ENCODE measurements at places on chromosomes 3 and 15. TPM values are rescaled to one million over a fixed set of nuclear protein-coding genes. Genes with fewer than 3 reads are reported as not detected.
A peak's percentile ranks its signal among the peaks of the same experiment; 100 is the strongest.

DNA sequence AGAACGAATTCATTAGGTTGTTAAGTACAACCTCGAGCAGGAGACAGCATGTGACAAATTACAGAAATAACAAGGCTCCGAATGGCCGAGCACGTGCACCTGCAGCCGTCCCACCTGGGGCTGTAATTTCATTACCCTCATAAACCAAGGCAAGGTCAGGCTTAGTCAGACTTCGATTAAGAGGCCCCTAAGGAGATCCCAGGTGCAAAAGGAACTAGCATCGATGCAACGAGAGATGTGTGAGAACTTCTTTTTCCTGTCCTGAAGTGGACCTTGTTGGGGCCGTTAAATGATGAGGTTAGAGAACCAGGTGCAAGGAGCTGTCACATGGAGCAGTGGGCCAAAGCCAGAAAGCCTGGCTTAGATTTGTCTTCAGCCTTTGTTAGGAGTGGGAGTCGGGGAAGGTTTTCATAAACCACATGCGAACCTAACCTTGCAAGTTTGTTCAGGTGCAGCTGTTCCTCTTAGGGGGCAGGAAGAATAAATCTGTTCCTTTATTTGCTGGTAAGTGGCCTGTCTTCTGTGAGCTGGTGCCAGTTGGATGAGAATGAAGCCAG lies 559.9 kb upstream of the MCTP2 start:
- no peak for DNase-seq

- DNase-seq, result no peak
Observed at GRCh38 chr3:171427771-171428320, 32.4 kb downstream of the TNIK start.

DNA sequence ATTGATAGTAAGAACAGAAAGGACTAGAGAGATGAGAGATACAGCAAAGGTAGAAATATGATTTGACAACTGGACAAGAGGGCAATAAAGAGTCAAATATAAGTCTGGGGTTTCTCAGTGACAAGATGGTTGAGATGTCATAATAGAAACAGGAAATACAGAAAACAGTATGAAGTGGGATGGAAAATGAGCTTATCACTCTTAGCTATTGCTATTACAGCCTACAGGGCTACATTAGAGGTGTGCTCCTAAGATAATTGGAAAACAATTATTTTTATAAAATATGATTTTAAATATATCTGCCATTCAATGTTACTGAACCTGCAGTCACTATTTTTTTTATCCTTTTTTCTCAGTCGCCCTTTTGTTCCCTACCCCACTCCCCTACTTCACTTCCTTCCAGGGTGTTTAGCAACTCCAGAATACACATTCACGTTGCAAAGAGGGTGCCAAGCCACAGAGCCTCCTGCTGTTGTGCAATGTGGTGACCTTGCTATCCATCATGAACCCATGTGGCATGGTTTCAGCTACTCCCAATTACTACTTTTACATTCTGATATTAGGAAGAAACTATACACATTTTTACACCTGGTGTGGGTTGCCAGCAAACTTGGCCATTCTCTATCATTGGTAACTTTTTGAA lies 6.0 kb downstream of the NRG4 start:
- no peak for DNase-seq

- DNase-seq, result no peak
Observed at GRCh38 chr3:31252216-31253185, 280.2 kb upstream of the STT3B start.

GRCh38 chr3:50582083-50582482 lies 12.8 kb downstream of the HEMK1 start:
- no peak for DNase-seq

DNA sequence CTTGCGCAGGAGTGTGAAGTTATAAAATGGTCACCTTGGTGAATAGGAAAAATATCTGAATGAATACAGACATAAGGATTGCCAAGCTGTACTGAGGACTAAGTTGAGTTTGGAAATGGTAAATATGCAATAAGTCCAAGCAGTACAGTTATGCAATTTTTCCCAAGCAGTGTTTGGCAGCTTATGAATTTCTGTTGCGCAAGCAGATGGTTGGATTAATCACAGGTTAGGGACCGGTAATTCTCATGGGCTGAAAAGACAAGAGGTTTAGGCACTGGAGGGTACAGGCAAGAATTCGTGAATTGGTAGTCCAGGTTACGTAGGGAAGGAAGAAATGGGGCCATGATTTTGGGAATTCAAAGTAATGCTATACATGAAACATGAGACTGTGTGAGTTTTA lies 210.3 kb downstream of the RAP2B start:
- no peak for DNase-seq

DNA sequence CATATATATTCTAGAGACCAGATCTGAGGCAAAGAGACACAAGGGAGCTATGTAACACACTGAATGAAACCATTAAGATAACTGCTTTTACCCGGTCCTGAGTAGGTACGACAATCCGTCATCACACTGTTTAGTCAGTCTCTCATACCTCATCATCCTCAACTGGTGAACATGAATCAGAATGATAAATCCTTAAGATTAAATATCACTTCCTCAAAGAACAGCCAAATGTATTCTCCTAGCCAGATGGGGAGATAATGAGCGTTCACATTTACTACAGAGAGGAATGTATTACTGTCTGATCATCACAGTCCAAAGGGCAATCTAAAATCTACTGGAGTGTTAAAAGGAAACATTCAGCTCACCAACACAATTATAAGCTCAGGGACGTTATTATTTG lies 319.4 kb upstream of the STAC start:
- no peak for DNase-seq

DNA sequence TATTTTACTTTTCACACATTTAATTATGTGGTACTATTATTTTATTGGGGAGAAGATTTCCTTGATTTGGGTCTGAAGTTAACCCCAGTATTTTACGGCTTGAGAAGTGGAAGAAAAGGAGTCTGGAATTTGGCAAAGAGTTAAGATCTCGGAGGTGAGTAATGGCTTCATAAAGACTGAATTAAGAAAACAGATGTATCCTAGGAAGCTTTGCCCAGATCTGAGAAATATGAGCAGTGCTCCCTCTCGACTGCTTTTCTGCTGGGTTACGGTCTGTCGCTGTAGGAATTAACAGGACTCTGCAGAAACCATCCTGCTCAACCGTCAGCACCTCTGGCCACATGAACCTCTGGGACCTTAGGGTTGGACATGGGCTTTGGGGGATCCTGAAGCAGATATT lies 163.6 kb upstream of the NDN start:
- no peak for DNase-seq

DNA sequence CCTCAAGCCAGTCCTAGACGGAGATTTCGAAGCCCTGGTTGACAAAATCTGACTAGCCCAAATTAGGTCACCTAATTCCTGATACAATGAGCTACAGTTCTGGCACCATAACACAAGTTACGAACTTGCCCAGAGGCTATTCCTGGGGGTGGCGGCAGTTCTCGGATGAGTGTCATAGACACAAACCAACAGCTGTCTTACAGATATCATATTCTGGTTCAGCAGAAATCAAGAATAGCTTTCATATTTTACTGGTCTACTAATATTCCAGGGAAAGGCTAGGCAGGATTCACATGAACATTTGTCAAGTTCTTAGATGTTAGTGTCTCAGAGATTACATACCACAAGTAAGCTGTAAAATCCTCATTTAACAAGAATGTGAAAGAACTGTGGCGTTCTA lies 8.8 kb downstream of the ANAPC13 start:
- no peak for DNase-seq

GRCh38 chr15:48391950-48392349 lies 60.7 kb downstream of the DUT start:
- no peak for DNase-seq

DNA sequence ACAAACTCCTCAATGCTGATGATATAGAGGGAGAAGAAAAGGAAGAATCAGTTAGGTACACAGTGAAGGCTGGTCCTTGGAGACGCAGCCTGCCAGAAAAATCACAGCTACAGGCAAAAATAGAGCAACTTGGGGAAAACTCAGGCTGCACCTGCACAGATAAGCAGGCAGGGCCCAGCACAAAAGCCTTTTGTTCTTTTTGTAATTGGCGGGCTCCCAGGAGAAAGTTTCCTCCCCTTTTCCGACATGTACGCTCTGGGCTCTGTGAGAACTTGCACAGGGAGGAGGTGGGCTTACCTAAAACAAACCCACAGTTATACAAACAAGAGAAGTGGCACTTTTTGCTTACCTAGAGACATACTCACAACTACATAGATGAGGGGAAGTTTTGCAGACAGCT lies 813.4 kb upstream of the EPHA6 start:
- DNase-seq, result no peak

DNA sequence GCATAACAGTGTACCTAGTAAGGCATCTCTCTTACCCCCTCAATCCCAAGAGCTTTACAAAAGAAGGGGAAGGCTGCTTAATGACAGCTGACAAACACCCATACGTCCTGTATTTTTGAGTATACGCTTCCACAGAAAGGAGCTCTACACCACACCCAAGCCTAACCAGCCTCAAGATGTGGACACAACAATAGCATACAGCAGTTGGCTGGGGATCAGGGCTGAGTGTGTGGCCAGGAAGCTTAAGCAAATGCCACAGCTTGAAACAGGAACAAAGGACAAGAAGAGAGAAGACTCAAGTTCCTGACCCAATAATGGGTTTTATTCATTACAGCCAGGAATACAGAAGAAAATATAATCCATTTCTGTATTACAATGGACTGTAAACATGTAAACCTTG lies 6.9 kb downstream of the HEXA start:
- no peak for DNase-seq

- DNase-seq, result no peak
Observed at GRCh38 chr3:142940472-142940871, 23.0 kb downstream of the PAQR9 start.

DNA sequence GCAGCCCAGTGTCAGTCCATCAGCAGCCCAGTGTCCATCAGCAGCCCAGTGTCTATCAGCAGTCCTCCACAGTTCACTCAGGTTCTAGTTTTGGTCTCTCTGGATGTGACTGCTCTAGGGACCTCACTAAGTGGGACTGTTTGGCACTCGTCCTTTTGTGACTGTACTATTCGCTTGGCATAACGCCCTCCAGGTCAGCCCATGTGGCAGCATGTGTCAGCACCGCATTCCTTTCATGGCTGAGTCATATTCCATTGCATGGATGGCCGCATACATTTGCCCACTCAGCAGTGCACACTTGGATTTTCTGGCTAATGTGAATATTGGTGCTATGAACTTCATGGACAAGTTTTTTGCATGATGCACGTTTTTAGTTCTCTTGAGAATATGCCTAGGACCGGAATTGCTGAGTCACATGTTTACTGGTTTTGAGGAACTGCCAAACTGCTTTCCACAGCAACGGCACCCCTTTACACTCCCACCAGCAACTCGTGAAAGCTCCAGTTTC lies 16.4 kb downstream of the CHST13 start:
- peak; percentile 92 for DNase-seq

DNA sequence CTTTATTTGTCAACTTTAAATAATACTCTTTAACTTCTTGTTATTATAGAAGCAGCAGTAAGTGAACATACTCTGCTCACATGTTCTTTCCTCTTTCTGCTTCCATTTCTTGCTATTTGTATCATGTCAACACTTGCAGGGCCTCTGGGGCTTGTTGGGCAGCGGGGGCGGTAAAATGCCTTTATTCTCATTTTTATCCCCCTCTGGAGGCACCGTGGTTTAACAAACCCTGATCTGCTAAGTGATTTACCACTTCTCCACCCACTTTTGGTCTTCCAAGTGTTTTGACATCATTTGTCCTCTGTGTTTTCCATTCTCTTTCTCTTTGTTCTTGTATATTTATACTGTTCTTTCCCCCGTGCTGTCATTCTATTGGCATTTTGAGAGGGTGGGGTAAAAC lies 33.9 kb downstream of the SCN10A start:
- no peak for DNase-seq

- no peak for DNase-seq
Observed at GRCh38 chr15:91473894-91474545, 374.0 kb downstream of the SV2B start.

- DNase-seq, result no peak
Observed at GRCh38 chr15:91589360-91589759, 264.1 kb upstream of the SLCO3A1 start.

- DNase-seq, result no peak
Observed at GRCh38 chr3:152399374-152399773, 130.6 kb downstream of the MBNL1 start.

GRCh38 chr15:25850154-25851111 lies 12.7 kb downstream of the ATP10A start:
- DNase-seq, result peak; percentile 90

DNA sequence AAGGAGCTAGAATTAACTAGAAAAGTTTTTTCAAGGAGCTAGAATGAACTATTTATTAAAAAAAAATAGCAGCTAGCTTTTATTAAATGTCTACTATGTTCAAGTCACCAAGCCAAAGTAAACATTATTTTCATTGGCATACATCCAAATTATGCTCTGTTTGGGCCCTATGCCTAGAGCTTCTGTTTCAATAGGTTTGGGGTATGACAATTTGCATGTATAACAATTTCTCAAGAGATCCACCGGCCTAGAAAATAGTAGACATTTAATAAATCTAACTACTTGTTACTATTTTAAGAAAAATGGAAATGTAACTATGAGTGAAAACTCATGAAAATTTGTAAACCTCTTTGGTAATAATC lies 8.0 kb downstream of the GABRR3 start:
- DNase-seq, result no peak

GRCh38 chr15:50876260-50876988 lies 32.1 kb upstream of the AP4E1 start:
- no peak for DNase-seq

DNA sequence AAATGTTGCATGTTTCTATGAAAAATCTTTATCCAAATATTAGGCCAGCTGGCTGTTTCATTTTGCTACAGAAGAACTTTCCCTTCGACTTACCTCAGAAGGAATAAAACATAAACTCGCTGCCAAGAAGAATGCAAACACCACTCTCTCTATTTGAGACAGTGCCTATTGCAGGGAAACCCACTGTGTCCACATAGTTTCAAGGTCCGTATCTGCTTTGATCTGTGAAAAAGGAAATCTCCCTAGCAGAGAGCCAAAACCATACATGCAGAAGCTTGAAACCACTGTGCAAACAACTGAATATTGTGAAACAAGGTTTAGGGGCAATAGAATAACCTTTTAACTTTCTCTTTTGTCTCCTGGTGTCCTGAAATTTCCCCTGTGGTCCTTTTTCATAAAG lies 35.0 kb upstream of the CAPN7 start:
- DNase-seq, result no peak

DNA sequence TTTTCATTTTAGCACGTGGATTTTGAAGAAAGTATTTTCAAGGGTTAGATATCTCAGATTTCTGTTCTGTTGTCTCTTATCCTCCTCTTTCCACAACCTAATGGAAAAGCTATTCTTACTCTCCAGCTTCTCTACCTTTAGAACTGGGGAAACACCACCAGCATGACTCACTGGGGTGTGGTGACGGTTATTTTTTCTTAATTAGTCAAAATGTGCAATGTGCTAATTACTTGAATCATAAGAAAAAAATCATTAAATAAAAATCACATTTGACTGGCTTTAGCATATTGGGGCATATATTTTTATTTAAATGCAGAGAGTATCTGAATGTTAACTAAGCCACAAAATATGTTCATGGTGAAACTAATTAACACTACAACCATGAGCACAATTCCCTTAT lies 570.7 kb upstream of the AGTR1 start:
- no peak for DNase-seq

- no peak for DNase-seq
Observed at GRCh38 chr3:23711916-23712494, 93.8 kb upstream of the UBE2E1 start.

The CCDC66 gene
- total RNA-seq, result 9.5 TPM

The UMPS gene
- total RNA-seq, result 42.2 TPM

The CCRL2 gene
- total RNA-seq, result 0.97 TPM

The OIP5 gene
- total RNA-seq, result 31.1 TPM

The CACNA2D2 gene
- not detected for total RNA-seq

The CYP8B1 gene
- total RNA-seq, result not detected

The TUSC7 gene
- total RNA-seq, result not detected

The TM4SF1 gene
- total RNA-seq, result 140 TPM

Data from SJSA1 (cell line).